ENCODE measurements at places on chromosomes 7 and 10.

DNA sequence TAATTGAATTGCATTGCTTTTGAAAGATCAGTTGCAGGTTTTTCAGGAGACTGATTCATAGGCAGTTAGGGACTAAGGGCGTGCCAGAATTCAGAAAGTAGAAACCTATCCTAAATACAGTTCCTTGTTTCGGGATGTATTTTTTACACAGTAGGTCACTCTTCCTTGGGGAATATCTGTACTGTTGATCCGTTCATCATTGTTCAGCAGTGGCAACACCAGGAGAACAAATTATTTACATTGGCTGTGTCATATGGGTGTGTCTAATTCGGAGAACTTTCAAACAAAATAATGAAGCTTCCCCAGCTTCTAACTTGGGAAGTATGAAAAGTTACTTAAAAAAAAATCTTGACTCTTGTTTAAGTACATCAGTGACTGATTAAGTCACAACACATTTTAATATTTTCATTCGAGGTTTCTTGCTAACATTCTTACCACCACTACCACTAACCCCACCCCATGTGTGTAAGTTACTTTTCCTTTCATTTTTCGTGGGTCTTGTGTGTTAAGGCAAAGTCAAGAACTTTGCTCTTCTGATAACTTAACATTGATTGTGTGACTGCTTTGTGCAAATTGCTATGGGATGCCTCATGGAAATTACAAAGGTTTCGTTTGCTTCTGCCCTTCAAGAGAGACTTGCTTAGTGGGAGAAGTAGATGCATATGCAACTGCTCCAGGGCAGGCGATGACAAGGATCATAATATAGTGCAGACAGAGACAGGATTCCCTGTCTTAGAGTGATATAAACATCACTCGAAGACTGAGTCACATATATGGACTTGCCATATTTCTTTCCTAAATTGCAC lies 43.8 kb upstream of the RPA3 start:
- no peak for DNase-seq

GRCh38 chr10:4255751-4256150 lies 470.7 kb upstream of the KLF6 start:
- DNase-seq = no peak

- no peak for DNase-seq
Observed at GRCh38 chr7:31096198-31096876, 44.2 kb downstream of the ADCYAP1R1 start.

DNA sequence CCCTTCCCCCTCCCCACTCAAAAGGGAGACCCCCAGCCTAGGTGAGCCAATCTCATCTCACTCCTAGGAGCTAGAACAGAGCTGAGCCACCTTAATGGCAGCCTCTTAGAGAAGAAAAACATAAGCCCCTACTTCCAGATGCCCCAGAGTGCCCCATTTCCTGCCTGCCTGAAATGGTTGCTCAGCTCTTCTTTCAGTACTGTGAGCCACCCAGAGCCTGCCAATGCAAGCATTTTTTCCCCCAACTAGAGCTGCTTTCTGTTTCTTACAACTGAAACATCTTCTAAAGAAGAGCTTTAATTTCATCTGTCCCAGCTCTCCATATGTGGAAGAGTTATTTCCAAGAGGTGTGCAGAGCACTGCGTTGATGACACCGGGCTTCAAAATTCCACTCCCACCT lies 136.7 kb downstream of the PLPP4 start:
- DNase-seq = no peak

- DNase-seq = no peak
Observed at GRCh38 chr7:117907049-117907640, 33.9 kb upstream of the CTTNBP2 start.

- no peak for DNase-seq
Observed at GRCh38 chr7:109983618-109984017, 1107.3 kb upstream of the LRRN3 start.

GRCh38 chr7:44757739-44758138 lies 9.1 kb downstream of the ZMIZ2 start:
- DNase-seq = no peak

DNA sequence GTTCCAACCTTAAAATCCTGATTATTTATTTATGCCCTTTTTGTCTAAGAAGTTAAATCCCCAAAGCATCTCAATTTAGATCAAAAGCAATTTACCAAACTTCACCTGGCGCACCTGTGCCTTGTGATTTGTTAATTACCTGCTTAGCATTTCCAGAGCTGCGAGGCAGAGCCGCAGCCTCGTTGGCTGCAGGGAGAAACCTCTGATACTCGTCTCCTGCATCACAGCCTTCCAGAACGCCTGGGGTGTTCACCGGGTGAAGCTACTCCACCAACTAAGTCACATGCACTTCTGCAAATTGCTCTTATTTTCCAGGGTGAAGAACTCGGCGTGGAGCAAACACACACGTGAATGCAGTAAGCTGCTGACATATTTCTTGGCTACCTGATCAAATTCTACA lies 198.1 kb upstream of the RNF32 start:
- no peak for DNase-seq

GRCh38 chr7:55065079-55065478 lies 46.3 kb downstream of the EGFR start:
- DNase-seq = no peak

- no peak for DNase-seq
Observed at GRCh38 chr10:58266003-58266825, 1.5 kb downstream of the IPMK start.

DNA sequence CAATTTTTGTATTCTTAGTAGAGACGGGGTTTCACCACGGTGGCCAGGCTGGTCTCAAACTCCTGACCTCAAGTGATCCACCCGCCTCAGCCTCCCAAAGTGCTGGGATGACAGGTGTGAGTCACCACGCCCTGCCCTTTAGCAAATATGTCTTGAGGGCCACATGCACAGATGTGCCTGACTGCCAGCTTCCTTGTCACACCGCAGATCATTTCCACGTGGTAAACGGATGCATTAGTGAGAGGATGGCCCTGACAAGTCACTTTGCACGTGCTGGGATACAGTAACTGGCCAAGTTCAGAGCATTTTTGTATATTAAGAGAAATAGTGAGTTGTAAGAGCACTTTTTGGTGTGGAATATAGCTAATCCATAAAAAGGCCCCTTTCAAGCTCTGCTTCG lies 44.3 kb upstream of the FAM180A start:
- no peak for DNase-seq

GRCh38 chr7:28243861-28244260 lies 63.3 kb upstream of the JAZF1 start:
- DNase-seq = no peak

DNA sequence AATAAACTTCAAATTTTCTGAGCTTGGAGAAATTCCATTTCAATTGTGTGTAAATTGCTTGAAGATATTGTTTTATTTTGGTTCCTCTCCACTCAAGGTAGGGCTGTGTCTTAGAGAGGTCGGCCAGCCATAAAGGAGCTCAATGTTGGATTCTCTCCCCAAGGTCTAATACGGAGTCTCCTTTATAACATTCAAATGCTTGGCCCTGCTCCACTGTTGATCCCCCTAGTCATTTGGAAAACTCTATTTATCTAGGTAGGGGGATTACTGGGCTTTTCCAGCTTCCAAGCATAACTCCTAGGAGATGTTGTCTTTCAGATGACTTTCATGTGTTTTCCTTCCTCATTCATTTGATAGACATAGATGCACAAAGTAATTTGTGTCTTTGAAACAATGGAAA lies 170.9 kb downstream of the LRMDA start:
- no peak for DNase-seq

GRCh38 chr7:27689591-27690164 lies 27.0 kb upstream of the HIBADH start:
- no peak for DNase-seq

- no peak for DNase-seq
Observed at GRCh38 chr10:26837139-26837538, 23.6 kb downstream of the ABI1 start.

- DNase-seq = no peak
Observed at GRCh38 chr7:111329367-111330234, 232.7 kb downstream of the IMMP2L start.

DNA sequence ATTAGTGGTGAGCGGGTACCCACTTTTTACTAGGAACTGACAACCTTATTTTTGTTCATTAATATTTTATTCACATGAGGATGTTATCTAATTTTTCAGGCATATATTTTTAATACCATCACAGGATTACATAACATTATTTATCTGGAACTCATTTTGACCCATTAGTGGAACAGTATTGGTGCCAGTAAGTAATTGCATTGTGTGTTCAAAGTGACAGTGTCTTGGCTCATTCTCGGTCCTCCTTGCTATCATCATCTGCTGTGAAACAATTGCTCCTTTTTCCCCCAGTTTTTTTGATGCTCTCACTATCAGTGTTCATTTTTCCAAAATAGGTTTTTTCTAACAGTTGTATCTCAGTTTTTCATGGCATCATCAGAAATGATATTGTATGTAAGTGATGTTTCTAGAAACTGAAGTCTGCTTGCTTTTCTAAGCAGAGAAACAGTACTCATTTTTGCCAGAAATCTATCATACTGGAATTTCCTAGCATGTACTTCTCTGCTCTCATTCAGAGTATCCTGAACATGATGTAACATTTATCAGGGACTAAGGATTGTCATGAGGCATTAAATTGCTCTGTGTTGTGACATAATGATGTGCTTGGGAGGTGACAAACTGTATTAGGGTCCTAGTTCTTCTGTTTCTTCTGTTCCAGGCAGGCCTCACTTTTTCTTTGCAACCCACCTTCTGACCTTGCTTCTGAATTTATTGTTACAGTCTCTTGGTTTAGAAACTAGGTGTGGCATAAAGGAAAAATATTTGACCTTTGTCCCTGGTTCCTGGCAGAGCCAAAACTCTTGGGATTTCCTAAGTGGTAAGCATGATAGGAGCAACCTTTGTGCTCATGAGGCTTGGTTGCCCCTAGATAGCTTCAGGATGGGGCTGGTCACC lies 4.2 kb downstream of the NUB1 start:
- DNase-seq = no peak
